ENCODE measurements at places on chromosomes 2 and 18.

GRCh38 chr18:63315876-63316275 is 3.7 kb downstream of the BCL2 start:
- no peak for DNase-seq

DNA sequence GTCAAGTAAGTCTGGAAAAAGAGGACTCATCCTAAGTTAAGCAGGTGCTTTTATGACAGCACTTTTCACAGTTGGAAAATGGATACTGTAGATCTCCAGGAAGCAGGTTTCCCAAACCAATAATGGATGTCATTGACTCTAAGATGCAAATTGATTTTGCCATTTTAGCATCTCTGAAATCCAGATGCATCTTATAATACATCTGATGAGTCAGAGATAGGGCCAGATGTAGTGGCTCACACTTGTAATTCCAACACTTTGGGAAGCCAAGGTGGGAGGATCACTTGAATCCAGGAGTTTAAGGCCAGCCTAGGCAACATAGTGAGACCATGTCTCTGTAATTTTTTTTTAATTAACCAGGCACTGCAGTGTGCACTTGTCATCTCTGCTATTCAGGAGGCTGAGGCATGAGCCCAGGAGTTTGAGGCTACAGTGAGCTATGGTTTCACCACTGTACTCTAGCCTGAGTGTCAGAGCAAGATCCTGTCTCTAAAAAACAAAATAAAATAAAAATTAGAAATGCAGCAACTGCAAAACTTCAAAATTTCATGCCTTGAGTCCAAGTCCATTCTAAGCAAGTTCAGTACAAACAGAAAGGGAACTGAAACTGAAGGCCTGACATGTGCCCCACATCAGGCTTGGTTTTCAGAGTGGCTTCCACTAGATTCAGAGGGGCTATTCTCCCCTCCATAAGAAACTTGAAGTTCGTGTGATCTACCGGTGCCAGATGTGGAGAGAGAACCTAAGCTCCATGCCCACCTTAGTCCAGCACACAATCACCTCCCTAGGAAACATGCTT is 267.8 kb upstream of the NCKAP5 start:
- DNase-seq = no peak

DNA sequence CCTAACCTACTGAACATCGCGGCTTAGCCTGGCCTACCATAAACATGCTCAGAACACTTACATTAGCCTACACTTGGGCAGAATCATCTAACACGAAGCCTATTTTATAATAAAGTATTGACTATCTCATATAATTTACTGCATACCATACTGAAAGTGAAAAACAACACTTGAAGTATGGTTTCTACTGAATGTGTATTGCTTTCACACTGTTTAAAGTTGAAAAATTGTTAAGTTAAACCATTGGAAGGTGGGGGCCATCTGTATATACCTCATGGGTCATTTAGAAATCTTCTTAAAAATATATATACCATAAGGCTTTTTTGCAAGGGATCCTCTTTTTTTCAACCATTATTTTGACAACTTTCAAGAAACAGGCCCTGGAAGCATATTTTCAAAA is 16.5 kb downstream of the RNF149 start:
- DNase-seq = no peak

DNA sequence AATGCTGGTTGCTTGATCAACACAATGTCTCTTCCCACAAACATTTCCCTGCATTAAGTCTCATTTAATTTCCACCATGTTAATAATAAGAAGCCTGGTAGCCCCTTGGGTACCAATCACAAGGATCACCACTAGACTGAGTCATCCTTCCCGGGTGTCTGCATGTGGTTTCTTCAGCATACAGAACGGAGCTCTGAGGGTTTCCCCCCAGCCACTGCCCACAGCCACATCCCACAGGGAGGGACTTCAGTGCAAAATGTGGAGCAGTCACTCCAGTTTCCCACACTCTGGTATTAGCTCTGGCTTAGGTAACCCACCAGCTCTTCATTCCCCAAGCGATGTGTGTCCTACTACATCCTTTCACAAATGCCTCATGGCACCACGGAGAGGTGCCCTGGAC is 42.7 kb upstream of the POLE4 start:
- no peak for DNase-seq

- no peak for DNase-seq
Observed at GRCh38 chr18:11526675-11527074, 82.7 kb upstream of the SLC35G4 start.

GRCh38 chr2:197399887-197400540 is 34.8 kb downstream of the SF3B1 start:
- no peak for DNase-seq

GRCh38 chr2:148048475-148049221 is 27.8 kb downstream of the MBD5 start:
- no peak for DNase-seq

DNA sequence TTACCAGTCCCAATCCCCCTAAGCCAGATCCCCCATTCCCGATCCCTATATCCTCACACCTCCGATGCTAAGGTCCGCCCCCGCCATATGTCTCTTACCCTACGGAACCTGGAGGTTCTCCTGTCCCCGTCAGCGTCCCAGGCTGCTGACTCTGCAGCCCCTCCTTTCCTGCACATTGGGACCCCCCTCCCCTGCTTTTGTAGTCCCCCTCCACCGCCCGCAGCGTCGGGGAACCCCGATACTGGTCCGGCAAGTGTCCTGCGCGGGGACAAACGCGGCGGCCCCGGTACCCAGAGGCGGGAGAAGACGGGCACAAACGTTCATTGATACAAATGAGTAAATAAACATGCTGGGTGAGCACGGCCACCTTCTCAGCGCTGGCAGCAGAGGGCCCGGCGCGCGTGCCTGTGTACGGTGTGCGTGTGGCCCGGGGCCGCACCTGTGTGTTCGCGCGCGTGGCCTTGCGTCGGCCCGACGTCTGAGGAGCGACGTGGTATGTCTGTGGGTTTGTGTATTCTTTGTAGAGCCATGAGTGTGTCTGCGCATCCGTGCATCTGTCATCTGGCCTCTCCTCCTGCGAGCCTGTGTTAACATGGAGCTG is 2.0 kb upstream of the CYP26B1 start:
- DNase-seq = no peak

DNA sequence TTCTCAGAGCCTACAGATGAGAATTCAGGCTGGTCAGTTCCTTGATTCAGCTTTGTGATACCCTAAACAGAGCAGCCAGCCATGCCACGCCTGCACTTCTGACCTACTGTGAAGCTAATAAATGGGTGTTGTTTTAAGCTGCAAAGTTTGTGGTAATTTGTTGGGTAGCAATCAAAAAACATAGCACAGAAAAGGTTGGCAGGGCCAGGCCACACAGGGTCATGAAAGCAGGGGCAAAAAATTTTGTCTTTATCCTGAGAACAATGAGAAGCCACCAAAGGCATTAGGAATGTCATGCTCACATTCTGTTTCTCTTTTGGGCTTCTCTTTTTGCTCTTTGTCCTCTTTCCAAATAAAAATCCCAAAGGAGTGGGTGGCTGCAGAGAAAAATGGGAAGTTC is 385.9 kb downstream of the TXNL1 start:
- DNase-seq = no peak

GRCh38 chr2:70083344-70084156 is 3.7 kb upstream of the PCBP1 start:
- no peak for DNase-seq

DNA sequence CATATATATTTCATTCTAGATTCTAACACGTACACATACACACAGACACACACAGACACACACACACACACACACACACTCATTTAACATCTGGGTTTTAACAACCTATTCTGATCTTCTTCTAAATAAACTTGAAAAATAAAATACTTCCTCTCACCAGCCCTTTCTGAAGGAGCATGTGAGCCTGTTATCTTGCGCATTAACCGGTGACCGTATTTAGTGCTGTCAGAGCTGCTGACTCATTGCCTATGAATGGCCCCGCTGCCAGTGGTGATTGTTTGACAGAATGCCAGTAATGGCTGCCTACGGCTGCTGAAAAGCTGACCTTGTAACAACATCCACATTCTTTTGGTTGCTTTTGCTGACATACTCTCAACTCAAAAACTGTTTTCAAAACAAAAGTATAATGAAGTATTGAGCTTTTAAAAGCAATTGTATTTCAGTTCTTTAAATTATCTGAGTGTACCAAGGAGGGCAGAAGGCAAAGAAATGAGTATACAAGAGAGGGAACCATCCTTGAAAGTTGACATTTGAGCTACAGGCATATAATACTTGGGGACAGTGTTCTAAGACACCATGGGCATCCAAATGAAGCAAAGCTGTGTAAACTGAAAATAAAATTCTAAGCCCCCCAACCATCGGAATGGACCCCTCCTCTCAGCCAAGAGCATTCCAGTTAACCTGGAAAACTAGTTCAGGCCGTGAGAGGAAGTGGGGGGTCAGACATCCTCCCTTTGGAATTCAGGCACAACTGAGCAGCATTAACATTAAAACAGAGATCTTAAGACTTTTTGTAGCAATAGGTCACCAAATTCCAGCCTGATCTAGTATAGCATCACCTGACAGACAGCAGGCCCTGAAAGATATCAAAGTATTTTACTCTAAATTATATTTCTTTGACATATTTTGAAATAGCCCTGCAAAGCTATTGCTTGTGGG is 50.2 kb upstream of the DTNA start:
- peak; percentile 85 for DNase-seq

GRCh38 chr2:207481924-207482323 is 47.8 kb upstream of the CREB1 start:
- peak; percentile 22 for DNase-seq

- DNase-seq = no peak
Observed at GRCh38 chr2:98372579-98372978, 26.3 kb downstream of the CNGA3 start.

DNA sequence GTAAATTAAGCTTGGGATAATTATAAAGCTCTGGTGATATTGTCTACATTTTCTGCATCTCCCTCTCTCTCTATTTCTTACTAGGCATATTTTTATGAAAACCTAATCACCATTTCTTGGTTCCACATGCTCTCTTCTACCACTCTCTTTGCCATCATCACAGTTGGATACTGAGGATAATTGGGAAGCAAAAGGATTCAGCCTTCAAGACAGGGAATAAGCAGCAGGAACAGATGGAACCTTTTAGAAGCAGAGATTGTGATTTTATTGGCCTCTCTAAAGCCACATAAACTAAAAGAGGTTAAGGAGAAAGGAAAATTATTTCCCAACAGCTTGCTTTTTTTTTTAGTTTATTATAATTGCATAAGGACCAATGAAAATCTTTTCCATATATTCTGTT is 226.3 kb upstream of the SPHKAP start:
- no peak for DNase-seq

DNA sequence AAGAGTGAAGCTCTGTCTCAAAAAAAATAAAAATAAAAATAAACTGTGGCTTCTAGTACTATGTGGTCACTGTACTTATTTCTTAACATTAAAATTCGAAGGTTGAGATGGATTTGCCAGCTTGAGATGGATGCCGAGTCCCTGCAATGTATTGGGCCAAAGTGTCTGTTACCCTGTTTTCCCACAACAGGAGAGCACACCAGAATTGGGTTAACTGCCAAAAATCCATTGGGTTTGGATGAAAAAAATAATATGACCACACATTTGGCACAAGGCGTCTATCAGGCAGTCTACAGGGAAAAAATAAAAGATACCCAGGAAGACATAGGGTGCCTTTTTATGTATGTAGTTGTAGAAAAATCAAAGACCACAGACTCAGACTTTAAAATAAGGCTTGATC is 19.2 kb upstream of the MAPRE3 start:
- DNase-seq = no peak

DNA sequence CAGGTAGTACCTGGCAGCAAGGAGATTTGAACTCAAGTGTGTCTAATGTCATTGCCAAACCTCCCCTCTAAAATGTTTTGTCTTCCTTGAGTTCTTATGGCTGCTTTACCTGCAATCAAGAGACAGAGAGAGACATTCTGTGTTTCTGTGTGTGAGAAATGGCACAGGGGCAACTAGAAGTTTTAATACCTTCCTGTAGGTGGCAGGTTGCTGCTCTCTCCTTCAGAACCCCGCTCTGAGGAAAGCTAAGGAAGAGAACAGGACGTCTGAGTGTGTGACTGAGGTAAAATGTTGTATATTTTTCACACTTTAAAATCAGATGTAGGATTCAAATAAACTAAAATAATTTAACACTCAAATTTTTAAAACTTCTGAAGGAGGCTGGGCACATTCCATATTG is 19.2 kb downstream of the DTNA start:
- no peak for DNase-seq

DNA sequence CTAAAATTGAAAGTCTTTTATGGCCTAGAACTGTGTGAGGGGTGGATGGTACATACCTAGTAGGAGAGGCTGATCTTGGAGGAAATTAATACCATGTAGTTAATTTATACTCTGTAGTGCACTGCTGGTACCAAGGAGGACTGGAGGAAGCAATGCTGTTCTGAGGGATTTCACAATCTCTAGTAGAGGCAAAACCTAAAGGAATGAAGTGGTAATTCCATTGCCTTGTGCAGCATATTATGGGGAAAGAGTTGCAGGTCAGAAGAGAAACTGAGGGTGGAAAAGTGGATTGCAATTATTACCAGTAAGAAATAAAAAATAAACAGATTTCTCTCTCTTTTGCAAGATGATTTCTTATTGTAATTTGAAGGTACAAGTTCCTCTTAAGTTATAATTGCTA is 2.2 kb downstream of the ABI2 start:
- DNase-seq = no peak

DNA sequence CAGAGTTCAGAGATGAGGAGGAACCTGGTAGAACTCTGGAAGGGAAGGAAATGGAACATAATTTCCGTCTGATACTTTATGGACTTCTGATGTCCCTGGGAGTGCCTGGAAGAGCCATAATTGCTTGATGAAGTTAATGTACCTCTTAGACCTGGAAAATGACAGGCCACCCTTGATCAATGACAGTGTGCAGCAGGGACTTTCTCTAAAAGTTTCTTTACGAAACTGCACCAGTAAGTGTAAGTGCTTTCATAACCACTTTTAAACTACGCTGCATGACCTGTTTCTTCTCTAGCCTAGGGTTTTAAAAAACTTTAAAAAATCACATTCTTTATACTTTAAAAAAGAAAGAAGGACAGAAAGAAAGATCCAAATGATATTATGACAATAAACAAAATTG is 164.5 kb downstream of the LPIN1 start:
- no peak for DNase-seq

DNA sequence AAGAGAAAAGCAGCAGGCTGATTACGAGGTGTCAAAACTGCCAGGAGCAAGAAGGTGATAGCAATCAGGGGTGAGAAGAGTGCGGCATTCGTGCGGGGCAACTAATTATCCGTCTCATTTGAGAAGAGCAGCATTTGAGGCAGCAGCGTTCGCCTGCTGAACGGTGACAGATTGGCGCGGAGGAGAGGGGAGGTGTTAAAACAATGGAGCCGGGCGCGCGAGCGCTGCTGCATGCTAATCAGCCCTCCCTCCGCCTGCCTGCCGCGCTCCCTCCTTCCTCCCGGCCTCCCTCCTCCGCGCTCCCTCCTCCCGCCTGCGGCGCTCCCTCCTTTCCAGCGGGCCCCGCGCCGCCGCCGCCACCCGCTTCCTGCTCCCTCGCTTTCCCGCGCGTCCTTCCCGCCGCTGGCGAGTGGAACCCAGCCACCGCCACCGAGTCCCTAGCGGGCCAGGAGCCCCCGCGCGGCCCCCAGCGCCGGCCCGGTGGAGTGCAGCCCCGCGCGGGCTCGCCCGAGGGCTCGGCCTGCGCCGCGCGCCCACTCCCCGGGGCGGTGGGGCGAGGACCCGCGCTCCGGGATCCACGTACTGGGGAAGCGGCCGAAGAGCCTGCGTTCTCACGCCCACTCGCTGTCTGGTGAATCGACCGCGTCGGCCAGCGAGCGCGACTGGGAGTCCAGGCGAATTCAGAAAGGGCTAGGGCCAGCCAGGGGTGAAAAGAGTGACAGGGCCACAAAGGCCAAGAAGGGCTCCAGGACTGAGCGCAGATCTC is 69.5 kb upstream of the PSMD14 start:
- DNase-seq = peak; percentile 64

GRCh38 chr2:68748568-68748967 is 14.0 kb downstream of the ARHGAP25 start:
- no peak for DNase-seq

Measured in NCI-H2029 (cell line).